ENCODE measurements at places on chromosomes 5 and 9.

DNA sequence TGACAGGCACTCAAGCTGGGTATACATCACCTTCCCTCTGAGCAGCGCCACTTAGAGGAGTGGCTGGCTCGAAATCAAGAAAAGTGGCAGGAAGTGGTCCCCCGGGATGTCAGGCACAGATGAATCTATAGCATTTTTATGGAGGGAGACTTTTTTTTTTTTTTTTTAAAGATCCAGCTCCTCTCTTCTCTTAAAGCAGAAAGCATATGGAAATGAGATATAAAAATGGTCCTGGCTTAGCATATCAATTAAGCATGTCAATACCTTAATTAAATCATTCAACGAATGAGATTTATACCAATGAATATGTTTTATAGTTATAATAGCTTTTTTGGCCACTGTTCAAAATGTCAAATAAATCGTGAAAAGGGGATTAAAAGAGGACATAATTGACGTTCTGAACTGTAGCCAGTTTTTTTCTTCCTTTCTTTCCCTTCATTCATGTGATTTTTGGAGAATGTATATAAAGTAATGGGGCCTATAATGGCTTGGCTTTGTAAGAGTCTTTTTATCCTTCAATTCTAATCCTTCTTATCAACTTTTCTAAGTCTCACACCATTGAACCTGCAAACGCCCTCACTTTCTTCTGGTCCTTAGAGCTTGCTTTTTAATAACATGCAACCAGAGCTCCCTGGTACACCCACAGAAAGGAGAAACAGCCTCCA lies 319.2 kb upstream of the PANK3 start:
- no peak for DNase-seq

GRCh38 chr9:95552814-95553546 lies 36.2 kb upstream of the PTCH1 start:
- DNase-seq: no peak

DNA sequence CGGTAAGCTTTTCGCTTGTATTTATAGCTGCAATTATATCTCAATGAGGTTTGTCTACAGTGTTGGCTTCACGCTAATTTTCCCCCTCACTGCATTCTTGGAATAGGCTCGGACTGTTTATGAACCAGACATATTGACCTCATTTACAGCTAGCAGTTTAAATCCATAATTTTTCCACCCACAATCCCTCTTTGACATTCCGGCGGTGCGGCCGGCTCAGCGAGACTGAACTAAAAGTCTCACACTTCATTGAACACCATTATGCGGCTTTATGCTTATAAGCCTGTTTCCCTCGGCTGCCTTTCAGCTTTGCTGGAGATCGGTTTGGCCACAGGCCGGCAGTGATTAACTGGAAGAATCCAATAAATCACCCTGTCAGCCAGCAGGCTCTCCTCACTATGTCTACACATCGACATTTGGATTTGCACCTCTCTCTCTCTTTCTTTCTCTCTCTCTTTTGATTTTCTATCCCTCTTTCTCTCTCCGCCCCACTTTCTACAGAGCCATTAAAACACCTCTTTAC lies 315.0 kb upstream of the TLE4 start:
- no peak for DNase-seq

- no peak for DNase-seq
Observed at GRCh38 chr9:133839822-133840329, 101.7 kb upstream of the SARDH start.

- DNase-seq: no peak
Observed at GRCh38 chr9:84620338-84620737, 49.2 kb upstream of the NTRK2 start.
